Psoas muscle (tissue), 8 donors: ENCODE measurements at places on chromosomes 1 and 21. TPM values are rescaled to one million over a fixed set of nuclear protein-coding genes. Genes with fewer than 3 reads are reported as not detected.
A peak's percentile ranks its signal among the peaks of the same experiment; 100 is the strongest.

DNA sequence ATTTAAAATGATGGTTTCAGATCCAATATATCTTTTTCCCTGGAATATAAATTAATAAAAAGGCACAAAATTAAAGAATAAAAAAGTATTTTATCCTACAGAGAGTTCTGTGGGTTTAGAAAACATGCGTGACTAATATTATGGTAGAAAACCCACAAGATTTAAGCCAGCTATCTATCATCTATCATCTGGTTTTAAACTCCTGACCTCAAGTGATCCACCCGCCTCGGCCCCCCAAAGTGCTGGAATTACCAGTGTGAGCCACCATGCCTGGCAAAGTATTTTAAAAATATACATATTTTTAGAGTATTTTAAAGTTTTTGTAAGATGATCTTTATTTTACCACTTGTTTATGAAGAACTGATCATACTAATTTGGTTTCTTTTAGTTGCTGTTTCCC lies 79.5 kb downstream of the NRIP1 start:
- DNase-seq: no peak

GRCh38 chr1:169892176-169892926 lies 1.3 kb downstream of the SCYL3 start:
- DNase-seq: no peak

DNA sequence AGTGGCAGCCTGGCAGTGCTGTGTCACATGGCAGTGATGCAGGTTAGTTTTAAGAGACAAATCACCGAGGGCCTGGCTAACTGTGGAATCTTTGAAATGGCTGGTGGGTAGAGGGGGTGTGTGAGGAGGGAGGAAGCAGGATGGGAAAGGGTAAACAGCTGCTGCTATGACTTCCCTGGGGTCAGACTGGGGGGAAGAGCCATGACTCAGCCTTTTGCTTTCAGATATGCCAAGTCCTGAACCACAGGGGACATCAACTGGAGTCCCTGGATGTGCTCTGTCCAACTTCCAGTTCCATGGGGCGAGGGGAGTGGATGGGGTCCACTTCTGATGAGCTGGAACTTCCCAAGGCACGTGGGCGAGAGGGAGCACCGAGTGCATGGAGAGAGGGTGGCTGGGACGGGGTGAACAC lies 121.1 kb upstream of the ADAR start:
- no peak for DNase-seq

CACHD1 gene
- total RNA-seq: 3.1 TPM

OPRD1 gene
- 0.07 TPM for total RNA-seq

- DNase-seq: no peak
These were observed 41.8 kb upstream of the PWP2 start for GRCh38 chr21:44065428-44065827.

GRCh38 chr1:161342821-161343220 lies 24.9 kb downstream of the CFAP126 start:
- DNase-seq: no peak

DNA sequence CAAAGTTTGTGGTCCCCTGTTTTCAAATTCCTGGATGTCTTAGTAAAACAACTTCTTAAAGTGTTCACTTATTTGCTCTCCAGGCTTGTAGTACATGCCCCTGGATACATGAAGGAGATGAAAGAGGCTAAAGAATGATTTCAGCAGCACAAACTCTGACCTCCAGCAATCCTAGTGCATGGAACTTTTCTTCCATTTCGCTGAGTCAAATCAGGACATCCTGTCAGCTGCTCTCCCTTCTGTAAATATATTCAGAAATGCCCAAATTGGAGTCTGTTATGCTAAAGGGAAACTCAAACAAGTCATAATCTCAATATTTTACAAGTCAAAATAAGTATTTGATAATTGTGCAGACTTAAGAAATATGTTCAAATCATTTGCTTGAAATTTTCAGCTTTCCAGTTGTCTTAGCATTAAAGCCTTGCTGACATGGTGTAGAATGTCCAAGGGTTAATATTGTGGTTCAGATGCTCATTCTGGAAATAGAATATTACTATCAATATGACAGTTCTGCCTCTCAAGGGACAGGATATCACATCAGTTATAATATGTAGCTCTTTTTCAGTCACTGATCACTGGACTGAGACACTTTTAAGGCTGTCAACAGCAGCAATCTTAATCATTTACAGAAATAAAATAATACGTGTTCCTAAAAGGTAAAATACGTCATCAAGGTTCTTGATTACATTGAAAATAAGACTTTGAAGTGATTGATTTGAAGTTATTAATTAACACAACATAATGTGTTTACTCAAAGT lies 1157.3 kb downstream of the PLA2G4A start:
- no peak for DNase-seq

RORC gene
- total RNA-seq: 98.0 TPM

FAM3B gene
- not detected for total RNA-seq

FAM43B gene
- total RNA-seq: 0.25 TPM

DNA sequence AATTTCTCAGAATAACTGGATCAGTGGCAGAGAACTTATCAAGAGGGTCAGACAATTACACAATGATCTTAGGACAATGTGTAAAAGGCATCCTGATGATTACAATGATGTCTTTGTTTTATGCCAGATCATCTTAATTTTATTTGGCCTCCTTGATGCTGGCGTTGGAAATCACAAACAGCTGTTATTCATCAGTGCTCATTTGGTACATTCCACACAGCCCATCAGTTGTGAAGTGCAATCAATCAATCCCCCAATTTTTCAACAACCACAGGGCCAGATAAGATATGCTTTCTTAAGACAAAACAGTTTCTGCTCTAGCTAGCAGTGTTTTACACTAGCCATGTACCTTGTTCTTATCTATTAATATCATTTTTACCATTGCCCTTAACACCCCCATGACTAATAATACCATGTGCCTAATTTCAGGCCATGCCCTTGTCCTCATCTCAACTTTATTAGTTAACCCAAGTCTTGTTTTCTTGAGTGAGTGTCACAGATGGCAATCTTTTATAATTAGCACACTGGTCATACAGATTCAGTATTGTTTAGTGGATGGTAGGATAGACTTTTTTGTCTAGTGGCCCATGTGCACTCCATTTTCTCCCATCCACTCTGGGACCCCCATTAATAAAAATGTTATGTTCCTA lies 40.8 kb upstream of the COL24A1 start:
- DNase-seq: no peak

- DNase-seq: no peak
These were observed 21.8 kb downstream of the RXRG start for GRCh38 chr1:165423136-165423535.

DNA sequence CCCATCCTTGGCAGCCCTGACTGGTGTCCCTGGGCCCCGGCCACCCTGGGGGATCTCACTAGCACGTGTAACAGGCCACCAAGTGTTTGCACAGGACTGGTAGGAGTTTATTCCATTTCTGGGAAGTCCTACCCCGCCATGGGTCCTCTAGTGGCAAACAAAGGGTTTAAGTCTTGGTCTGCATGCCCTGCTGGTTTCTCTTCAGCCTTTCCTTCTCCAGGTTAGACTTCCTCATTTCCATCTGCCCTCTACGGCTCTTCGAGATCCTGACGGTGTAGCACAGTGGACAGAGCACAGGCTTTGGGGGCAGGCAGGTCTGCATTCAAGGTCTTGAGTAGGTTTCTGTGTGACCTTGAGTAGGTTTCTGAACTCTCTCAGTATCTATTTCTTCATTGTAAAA lies 2.8 kb downstream of the AGTRAP start:
- DNase-seq: no peak

GRCh38 chr1:168467452-168467851 lies 76.3 kb downstream of the XCL2 start:
- no peak for DNase-seq

DNA sequence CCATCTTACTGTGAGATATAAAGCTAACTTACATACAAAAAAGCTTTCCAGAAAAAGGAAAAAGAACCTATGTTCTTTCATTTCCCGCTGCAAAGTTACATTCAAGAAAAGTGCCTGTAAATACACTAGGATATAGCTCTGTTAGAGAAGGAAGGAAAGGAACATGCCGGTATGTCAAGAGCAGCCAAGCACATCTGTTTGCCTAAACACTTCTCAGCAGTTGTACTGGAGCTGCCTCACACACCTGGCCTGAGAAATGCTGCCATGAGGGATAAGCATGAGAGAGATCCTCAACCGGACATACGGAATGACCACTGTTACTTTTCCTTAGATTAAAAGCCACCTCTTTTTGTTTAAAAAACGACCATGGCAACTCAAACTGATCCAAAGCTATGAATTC lies 189.7 kb downstream of the RERE start:
- DNase-seq: no peak

DENND2C gene
- 16.4 TPM for total RNA-seq

GRCh38 chr1:173682184-173682583 lies 12.5 kb upstream of the ANKRD45 start:
- no peak for DNase-seq

- no peak for DNase-seq
These were observed 29.1 kb downstream of the THRAP3 start for GRCh38 chr1:36253161-36253862.

DNA sequence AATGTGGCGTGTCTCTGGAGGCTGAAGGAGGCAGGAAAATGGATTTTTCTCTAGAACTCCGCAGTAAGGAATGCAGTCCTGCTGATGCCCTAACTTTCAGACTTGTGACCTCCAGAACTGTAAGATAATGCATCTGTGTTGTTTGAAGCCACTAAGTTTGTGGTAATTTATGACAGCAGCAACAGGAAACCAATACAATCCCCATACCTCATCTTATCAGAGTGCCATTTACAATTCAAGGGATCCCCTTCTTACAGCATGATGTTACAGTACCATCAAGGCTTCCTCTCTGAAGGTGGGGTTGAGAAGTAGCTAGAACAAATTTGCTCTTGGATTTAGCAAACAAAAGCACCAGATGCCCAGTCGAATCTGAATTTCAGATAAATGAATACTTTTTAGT lies 21.6 kb downstream of the ABCA4 start:
- DNase-seq: no peak

RNF186 gene
- not detected for total RNA-seq

GRCh38 chr1:116122955-116123757 lies 12.0 kb downstream of the MAB21L3 start:
- no peak for DNase-seq

ANGPTL1 gene
- total RNA-seq: 46.9 TPM

KRTAP19-1 gene
- not detected for total RNA-seq

IL20 gene
- total RNA-seq: not detected

DNA sequence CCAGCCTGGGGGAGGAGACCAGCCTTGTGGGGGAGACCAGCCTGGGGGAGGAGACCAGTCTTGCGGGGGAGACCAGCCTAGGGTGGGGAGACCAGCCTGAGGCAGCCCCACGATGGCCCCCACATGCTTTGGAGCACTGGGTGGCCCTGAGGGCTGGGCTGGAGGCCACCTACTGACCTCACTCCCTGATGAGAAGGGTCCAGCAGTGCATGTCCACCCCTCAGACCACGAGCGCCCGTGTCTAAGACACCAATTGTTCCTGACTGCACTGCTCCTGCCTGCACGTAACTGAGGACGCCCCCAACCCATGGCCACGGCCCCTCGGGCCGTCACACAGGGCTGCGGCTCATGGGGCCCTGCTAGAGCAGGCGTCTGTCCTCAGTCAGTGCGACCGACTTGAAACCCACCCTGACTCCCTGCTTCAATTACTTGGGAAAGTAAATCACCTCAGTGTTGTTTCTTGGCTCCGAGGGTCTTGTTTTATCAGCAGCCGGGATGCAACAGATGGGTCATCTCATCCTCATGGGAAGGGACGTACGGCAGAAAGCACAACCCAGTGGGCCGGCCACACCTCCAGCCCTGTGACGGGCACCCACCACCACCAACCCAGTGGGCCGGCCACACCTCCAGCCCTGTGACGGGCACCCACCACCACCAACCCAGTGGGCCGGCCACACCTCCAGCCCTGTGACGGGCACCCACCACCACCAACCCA lies at the start of gene SPATC1L:
Gene SPATC1L, minus strand, starts transcription at position 550 of the 715 bp plus-strand sequence. CDS start 1,643 bp downstream, outside the sequence.
- DNase-seq: peak; percentile 75

DNA sequence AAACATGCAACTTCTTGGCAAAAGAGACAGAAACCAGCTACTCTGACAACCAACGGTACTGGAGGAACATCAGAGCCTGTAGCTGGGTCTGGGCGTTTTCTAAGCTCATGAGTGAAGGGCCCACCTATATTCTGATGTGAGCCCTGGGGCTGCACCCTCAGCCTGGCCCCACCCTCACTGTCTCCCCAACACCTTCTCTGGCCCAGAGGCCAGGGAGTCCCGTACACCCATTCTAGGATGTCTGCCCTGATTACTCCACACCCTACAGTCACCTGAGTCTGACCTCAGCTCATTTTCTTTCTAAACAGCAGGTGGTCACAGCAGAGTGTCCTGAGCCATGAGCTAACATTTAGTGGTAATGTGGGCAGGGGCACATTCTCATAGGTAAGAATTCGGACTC lies 439.2 kb downstream of the MATN1 start:
- DNase-seq: no peak

GRCh38 chr1:163315773-163316374 lies 5.9 kb upstream of the NUF2 start:
- no peak for DNase-seq
